ENCODE measurements at places on chromosomes 6 and 20.

DNA sequence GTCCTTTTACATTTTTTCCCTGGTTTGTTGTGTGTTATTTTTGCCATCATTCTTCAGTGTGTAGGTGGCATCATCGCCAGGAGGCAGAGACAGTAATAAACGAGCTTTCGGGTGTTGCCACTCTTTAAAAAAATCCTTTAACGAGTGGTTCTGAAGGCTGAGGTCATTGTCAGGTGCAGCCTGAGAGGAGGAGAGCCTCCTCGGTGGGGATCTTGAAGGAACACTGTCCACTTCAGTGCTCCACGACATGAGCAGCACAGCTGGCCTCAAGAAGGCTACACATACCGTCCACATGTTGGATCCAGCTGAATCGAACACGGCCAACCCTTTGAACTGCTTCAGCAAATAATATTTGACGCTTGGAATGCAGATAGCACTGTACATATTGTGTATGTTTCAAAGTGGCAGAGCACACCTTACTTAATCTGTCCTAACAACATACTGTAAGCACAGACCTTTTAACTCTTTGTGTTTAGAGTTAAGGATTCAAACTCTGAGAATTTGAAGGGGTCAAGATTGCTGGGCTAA, 48.0 kb upstream of the FOXQ1 start:
- DNase-seq: no peak

DNA sequence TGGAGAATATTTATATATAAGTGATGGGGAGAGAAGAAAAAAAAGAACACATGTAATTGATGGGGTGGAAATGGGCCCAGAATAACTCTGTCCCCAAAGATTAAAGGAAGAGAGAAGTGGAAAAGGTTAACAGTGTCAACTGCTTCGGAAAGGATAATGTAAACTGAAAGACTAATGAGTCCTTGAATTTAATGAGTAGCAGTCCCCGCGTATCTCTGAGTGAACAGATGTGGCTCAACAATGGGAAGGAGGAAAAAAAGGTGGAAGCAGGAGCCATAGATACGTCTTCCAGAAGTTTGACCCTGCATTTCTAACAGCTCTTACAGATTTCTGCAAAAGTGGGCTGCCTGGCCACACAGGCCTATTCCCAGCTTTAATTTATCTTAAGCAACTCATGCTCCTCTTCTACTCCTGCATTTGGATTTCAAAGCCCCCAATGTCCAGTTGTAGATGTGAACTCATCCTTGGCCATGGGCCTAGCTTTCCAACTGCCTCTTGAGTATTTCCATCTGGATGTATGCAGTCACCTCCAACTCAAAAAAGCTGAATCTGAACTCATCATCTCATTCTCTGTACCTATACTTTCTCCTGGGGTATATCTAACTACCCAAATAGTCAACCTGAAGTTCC, 61.3 kb downstream of the DST start:
- no peak for DNase-seq

DNA sequence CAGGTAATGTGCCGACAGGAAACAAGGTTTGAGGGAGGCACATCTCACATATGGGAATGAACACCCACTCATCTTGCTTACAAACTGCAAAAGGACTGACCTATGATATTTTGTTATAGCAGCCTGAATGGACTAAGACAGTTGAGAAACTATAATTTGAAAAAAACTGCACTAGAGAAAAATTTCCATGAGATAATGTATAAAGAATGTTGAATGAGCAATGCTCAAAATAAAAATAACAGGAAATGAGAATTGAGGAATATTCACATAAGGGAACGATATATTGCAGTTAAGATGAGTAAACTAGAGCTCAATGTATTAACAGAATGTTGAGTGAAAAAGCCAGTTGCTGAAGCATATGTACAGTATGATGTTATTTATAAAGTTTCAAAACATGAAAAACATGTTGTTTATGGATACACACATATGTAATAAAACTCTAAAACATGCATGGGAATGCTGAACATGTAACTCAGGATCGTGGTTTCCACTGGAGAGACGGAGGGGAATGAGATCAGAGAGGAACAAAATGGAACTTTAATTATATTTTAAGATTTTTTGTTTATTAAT, 6.3 kb upstream of the TBC1D22B start:
- DNase-seq: no peak

DNA sequence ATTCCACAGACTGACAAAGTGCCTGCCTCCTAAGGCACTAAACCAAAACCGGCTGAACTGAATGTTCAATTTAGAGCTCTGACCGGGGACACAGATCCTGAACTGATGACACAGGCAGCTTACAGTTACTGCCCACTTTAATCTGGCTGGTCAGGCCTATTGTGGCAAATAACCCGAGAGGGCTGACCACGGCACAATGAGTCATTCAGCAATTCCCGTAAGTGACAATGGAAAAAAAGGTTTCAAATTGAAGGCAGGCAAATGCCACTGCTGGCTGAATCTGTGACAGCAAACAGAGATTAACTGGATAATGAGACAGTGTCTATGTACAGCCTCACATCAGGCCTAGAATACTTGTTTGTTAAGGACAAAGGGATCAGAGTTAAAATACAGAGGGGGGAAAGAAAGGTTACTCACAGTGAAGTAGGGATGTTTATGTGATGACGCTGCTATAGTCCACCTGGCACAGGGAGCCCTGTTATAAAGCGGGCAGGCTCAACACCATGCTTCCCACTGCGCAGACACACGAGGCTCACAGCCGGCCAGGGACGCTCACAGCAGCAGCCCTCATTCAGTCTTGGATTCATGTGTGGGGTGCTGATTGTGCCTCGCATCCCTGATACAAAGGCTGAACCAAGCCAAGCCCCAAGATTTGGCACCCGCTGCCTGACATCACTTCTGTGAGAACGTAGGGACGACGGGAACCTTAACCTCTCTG, 54.4 kb downstream of the RTN4IP1 start:
- no peak for DNase-seq

GRCh38 chr6:20408851-20409250, 7.2 kb downstream of the E2F3 start:
- no peak for DNase-seq

DNA sequence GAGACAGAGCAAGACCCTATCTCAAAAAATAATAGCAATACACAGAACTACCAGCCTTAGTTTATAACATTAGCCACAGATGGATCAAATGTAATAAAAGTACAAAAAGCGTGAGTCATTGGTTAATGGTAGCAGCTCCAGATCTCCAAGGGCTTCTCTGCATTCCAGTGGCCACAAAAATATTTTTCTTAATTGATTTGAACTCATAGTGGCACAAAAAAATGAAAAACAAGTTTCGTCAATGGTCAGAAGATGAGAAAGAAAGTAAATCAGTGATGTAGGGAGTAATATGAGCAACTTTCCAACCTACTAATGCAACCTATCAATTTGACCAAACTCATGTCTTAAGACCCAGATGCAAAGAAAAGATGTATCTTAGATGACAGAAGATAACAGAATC, 79.6 kb downstream of the CEP57L1 start:
- no peak for DNase-seq

DNA sequence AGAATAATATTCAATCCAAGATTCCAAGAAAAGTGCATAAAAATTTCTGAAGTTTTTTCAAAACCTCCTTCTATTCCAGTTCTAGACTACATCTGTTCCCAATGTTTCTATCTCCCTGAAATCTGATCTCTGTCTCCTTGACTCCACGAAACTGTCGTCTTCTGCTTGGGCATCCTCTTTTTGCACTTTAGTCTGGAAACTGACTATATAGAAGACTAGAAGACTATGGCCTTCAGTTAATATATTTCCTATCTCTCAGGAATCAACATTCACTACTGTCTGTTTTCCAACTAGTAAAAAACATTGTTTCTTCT, 745.4 kb upstream of the ADGRB3 start:
- no peak for DNase-seq

All from stimulated activated CD4-positive, alpha-beta T cell treated with anti-CD3 and anti-CD28 coated beads, Interleukin-12 subunit alpha, Interleukin-12 subunit beta, amount 100 ng/mL, for 4 hours (primary cell).